Stimulated activated CD8-positive, alpha-beta memory T cell treated with anti-CD3 and anti-CD28 coated beads, Interleukin-7, amount 100 ng/mL, for 48 hours (primary cell): ENCODE measurements at places on chromosomes 5 and 9.

GRCh38 chr5:122356855-122357254 lies 44.8 kb downstream of the SNCAIP start:
- DNase-seq, result no peak

DNA sequence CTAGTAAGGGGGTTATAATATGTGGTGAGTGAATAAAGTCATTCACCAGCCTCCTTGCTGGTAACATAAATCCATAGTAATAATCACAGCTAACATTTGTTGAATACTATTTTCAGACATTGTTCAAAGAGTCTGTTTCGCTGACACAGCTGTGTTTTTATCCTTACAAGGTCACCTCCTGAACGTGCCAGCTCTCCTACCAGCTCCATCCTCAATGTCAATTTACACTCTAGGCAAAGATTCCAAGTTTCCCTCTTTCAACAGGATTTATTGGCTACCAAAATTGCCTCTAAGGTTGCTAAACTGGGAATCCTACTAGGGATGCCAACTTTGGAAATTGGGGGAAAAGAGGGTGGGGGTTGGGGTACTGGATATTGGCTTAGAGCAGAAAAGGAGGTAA lies 30.7 kb upstream of the SMC5 start:
- no peak for DNase-seq

- DNase-seq, result no peak
Observed at GRCh38 chr9:11546231-11546630, 933.4 kb upstream of the PTPRD start.

GRCh38 chr5:119063579-119064379 lies 7.1 kb upstream of the DMXL1 start:
- DNase-seq, result no peak

DNA sequence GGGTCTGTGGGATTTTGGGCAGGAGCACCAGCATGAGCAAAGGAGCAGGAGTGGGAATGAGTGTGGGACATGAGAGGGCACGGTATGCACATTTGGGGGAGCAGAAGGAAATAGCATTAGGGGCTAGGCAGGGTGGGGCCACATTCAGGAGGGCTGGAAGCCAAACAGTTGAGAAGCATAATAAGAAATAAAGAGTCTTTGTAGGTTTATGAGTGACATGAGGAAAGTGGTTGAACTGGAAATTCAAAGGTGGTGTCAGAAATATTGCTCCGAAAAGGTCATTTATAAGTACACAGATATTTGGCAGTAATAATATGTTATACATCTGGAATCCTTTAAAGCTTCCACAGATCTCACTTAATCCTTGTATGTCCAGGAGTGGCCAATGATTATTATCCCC lies 26.4 kb downstream of the ARHGEF28 start:
- DNase-seq, result no peak

DNA sequence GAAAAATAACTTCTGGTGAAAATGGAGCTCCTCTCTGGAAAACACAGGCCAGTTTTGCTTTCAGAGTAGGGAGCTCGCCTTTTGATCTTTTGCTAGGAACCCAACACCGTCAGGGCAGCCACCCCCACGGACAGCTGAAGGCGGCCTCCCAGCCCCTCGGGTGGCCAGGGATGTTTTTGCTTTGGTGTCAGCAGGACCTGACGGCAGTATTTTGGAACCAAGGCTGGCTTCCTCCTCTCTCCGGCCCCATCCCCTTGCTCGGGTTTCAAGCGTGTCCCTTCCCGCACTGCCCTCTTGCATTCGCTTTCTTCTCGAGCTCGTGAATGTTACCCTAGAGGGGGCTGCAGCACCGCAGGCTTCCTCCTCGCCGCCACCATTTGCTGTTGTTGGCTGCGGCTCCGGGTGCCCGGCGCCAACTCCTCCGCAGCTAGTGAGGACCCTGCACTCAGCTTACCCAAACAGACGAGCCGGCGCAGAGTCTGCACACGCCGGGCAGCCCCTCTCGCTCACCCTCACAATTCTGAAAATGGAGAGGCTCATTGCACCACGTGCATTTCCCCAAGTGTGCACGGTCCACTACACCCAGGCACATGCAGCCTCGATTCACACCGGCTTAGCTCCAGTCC lies 35.5 kb upstream of the ADAMTSL1 start:
- DNase-seq, result no peak

- DNase-seq, result no peak
Observed at GRCh38 chr9:2174306-2174705, 159.2 kb downstream of the SMARCA2 start.

DNA sequence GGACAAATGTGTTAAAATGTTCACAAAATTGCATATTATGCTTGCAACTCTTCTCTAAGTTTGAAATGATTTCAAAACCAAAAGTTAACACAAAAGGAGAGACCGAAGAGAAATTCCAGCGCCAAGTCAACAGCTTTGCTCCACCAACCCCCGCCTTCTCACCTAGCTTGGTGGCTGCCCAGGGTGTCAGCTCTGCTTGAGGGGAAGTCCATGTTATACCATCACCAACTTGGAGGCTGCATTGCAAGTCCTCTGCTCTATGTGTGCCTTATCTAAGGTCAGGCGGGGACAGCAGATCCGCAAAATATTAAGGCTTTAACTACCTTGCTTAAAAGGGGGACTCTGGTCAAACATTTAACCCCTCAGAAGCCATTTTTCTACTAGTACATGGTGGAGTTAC lies 14.6 kb downstream of the CCNJL start:
- DNase-seq, result no peak

DNA sequence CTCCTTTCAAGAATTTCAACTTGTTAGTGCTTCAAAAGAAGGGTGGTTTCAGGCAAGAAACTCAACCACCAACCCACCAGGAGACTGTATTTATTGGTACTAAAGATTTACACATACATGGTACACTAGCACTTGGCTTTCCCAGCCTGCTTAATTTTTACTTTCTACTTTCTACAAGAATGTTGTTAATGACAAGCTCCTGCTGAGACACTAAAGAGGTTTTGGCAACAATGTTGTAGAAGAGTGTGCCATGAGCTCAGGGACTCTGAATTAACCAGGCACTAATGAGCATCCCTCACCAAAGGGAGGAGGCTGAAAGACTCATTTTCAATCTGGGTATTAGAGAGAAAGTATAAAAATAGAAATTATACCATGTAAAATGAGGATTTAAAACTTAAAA lies 195.0 kb downstream of the KIAA0825 start:
- DNase-seq, result no peak

DNA sequence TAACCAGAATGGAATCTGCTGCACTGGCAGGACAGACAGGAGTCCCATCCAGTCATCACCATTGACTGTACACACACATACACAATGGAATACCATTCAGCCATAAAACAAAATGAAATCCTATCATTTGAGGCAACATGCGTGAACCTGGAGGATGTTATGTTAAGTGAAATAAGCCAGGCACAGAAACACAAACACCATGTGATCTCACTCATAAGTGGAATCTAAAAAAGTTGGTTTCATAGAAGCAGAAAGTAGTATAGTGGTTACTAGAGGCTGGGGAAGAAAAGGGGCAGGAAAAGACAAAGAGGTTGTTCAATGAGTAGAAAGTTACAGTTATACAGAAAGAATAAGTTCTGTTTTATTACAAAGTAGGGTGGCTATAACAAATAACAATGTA lies 884.0 kb upstream of the ACO1 start:
- DNase-seq, result no peak

DNA sequence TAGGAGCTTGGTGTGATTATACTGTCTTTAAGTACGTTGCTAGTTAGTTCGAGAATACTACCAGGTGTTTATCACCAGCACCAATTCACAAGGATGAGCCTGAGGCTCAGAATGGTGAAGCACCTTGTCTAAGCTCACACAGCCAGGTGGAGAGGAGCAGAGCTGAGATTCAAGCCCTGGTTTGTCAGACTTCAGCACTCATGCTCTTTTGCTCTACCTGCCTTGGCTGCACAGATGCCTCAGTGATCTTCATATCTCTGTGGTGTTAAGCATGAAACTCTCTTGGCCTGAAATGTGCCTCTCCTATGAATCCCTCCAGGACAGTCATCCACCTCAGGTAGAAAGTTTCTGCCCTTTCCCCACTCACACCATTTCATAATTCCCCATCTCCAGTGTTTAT lies 12.2 kb downstream of the CAMK4 start:
- DNase-seq, result no peak

DNA sequence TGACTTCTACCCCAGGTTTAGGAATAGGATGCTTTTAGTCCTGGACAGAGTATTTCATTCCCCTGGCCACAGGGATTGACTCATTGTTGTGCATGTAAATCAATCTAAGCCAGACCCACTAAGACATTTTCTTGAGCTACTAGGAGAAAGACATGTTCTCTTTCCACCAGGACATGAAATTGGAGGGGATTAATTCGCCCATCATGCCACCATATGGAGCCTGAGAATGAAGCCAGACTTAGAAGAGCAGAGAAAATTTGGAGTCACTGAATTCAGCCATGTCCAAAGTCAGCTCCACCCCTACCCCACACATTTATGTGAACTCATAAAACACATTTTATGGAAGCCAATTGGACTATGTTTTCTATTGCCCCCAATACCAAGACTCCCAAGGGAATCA lies 322.5 kb downstream of the NFIB start:
- DNase-seq, result no peak

- no peak for DNase-seq
Observed at GRCh38 chr5:7794311-7794710, 56.6 kb downstream of the CFAP90 start.

- DNase-seq, result no peak
Observed at GRCh38 chr9:126106404-126106803, 220.2 kb upstream of the MVB12B start.

DNA sequence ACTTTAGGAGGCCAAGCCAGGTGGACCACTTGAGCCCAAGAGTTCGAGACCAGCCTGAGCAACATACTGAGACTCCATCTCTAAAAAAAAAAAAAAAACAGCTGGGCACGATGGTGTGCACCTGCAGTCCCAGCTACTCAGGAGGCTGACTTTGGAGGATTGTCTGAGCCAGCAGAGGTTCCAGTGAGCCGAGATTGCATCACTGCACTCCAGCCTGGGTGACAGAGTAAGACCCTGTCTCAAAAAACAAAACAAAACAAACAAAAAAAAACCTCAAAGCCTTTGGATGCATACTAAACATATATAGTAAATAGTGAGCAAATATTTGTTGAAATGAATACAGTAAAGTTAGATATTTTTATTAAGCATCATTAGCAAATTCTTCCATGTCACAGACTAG lies 5.3 kb downstream of the SLC35D2 start:
- no peak for DNase-seq

- DNase-seq, result no peak
Observed at GRCh38 chr5:137901011-137901817, 12.0 kb downstream of the PKD2L2 start.

GRCh38 chr5:132437604-132438266 lies 52.8 kb downstream of the IRF1 start:
- no peak for DNase-seq

DNA sequence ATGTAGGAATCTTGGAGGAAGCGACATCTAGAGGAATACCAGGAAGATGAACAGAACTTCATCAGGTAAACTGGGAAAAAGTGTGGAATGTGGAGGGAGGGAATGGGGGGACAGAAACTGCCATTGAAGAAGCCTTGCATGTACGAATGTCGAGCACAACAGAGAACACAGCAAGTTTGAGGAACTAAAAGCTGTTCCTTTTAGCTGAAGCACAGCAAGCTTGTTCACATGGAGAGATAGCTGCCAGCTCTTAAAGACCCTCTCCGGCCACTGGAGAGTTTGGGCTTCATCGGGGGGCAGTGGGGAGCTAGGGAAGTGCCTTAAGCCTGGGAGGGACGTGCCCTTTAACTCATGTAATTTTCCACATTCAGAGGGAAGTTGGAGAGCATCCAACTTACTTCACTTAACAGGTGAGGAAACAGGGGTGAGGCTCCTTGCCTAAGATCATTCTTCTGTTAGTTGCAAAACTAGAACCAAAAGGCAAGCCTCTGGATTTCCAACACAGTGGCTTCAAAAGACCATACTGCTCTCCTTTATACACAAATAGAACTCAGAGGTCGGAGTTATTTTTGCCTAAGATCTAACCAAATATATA lies 2.3 kb upstream of the CYFIP2 start:
- no peak for DNase-seq

- DNase-seq, result no peak
Observed at GRCh38 chr5:83255268-83255667, 177.9 kb downstream of the XRCC4 start.

- no peak for DNase-seq
Observed at GRCh38 chr5:11182441-11183080, 421.5 kb upstream of the DAP start.

DNA sequence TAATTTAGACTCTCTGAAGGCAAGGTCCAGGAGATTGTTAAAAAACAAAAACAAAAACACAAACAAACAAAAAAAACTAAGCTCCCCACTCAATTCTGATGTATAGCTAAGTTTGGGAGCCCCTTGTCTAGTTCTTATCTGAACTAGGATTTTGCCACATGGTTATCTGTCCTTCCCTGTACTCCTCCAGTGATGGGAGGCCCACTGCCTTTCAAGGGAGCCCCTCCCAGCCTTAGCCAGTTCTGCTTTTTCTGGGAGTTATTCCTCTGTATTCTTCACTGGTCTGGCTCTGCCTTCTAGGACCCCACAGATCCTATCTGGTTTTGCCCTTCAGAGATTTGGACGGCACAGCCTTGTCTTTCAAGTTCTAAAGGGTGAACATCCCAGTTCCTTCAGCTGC lies 2.1 kb upstream of the ALDH1B1 start:
- DNase-seq, result no peak

DNA sequence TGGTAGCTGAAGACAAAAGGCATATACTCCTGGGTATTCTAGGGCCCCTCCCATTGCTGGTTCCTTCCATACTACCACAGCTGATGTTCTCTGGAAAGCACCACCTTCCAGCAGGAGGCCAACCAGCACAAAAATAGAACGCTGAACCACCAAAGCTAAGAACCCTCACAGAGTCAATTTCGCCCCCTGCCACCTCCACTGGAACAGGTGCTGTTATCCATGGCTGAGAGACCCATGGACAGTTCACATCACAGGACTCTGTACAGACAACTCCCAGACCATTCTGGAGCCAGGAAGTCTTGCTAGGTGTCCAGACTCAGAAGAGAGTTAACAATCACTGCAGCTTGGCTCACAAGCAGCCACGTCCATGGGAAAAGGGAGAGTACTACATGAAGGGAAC lies 1851.5 kb upstream of the NUDT12 start:
- no peak for DNase-seq

DNA sequence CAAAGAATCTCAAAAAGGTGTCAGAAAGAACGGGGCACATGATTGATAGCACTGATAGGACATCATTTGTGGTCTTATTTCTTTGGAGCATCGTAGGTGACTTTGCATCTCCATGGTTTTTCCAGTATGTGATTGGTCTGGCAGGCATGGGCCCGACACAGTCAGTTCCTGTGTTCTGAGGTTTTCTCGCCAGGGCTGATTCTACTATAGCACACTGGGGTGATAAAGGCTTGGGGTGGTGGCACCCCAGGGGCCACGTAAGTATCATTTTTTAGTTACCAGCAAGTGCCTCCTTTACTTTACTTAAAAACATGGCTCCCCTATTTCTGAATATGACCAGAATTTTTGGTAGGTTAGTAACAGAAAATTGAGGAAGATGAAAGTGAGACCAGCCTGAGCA lies 202.7 kb downstream of the RFK start:
- DNase-seq, result no peak

GRCh38 chr9:114691046-114691955 lies 9.3 kb upstream of the TEX48 start:
- DNase-seq, result peak; percentile 41
